ENCODE measurements at places on chromosomes 6 and 20.

- no peak for DNase-seq
These were observed 21.7 kb downstream of the COL20A1 start for GRCh38 chr20:63314566-63315239.

DNA sequence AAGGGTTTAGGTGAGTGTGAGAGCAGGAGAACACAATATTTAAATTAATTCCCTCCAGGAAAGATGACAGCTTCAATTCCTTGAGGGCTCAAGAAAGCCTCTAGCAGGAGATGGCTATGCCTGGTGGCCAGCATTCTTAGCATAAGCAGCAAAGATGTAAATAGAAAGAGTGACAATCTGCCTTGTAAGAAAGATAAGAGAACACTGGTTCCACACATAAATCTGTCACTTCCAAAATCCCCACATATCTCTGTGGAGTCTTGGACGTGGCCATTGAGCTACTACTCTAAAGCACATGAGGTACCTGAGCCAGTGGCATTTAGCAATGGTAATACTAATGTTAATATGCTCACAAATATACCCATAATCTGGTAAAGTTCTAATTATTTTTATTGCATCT is 29.2 kb downstream of the DEFB114 start:
- no peak for DNase-seq

DNA sequence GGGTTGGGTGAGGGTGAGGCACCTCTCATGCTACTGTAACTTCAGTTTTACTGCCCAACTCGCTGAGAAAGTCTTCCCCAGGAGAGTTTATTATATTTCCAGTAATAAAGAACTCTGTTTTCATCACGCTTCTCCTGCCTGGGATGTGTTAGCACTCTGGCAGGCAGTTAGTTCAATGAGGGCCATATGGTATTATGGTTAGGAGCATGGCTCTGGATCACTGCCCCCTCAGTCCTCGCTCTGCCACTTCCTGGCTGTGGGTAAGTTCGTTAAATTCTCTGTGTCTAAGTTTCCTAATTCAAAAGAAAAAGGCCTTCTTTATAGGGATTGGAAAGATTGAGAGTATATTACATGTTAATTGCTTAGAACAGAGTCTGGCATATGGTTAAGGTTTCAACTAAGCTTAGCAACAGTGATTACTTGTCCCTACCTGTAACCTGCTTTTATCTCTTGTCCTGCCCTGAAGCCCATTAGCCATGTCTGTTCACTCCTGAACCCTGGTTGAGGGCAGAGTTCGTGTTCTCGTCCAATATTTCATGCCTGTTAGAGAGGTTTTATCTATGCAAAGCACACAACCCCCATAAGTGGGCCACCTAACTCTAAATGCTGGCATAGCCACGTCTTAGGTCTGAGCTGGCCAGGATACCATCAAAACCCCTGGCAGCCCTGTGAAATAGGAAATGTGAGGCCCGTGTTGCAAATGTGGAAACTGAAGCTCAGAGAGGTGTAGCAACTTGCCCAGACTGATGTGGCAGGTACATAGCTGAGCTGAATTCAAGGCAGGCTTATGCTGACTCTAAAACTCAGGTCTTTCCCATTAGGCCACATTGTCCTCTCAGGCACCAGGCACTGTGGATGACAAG is 342.5 kb upstream of the JARID2 start:
- DNase-seq: no peak

- peak; percentile 21 for DNase-seq
These were observed 13.7 kb upstream of the CDC5L start for GRCh38 chr6:44373787-44374186.

DNA sequence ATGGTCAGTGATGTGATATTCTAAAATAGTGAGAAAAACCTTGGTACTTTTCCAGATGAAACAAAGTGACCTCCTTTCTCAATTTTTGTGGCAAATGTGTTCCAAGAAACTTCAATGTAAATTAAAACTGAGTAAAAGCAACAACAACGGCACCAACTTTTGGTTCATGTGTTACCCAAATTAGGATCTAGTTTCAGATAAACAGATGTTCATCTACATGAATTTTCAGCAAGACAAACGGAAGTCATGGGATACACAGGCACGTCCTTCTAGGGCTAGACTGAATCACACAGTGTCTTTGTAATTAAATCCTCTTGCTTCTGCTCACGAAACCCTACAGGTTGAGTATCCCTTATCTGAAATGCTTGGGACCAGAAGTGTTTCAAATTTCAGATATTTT is 915.2 kb downstream of the TFAP2A start:
- DNase-seq: no peak

- no peak for DNase-seq
These were observed 74.6 kb downstream of the SAMD3 start for GRCh38 chr6:130148181-130148580.

- no peak for DNase-seq
These were observed 20.9 kb downstream of the PKIG start for GRCh38 chr20:44603327-44603726.

GRCh38 chr20:47350181-47350550 is 6.3 kb downstream of the ZMYND8 start:
- no peak for DNase-seq

DNA sequence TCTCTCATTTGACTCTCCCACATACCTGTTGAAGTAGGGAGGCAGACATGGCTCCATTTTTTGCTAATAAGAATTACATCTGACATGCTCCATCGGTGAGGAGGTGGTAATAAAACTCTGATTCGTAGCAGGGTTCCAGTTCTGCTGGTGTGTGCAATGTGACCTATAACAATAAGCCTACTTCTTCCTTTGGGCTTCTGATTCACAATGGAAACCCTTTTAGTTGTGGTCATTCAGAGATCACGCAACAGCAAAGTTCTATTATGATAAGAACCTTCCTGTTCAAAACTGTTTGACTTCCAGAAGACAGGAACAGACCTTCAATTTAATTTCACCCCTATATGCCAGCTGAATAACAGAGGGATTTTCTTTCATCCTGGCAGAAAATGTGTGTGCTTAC is 31.4 kb upstream of the GSTA4 start:
- no peak for DNase-seq

DNA sequence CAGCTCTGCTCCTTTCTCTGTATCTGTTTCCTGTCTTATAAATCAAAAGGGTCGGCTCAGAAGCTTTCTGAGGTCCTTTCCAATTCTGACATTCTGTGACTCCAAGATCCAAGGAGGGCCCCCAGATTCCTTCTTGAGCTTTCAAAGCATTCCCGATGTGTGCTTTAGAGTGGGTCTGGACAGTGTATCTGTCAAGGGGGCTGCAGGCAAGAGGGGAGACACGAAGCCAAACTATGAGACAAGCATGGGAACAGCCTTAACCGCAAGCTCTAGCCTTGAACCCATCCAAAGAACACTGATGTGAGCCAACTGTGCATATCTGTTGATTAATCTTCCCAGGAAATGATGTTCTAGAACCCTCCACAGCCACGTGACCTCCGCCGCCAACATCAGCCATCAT is 73.8 kb downstream of the TSHZ2 start:
- no peak for DNase-seq

DNA sequence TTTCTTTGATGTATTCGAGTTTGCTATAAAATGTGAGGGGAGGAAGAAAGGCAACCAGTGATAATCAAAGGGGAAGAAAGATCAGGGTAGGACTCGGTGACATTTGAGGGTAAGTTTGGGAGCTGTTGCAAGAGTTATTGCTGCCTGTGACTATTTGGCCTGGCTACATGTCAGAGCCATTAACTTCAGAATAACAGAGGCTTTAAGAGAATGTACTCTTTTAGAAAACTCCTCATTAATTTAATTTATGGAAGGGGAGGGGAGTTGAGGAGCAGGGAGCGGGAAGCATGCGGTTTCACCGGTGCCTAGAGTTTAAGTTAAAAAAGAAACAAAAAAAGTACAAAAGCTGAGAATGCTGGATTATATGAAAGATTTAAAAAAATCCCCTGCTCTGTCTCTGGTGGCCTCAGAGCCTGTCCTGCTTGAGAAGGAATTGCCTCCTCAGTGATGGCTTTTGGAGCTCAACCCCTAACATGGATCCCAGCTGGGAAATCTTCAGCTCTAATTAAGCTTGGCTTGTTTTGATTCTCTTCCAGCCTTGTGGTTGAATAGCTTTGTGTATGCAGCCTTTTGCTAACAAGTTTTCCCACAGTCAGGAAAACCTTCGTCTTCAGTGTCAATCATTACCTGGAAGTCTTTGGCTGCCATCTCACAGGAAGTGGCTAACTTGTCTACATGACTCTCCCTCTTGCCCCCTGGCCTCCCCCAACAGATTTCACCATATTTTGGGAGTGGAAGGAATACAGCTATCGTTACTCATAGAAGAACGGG is 238.2 kb downstream of the SOX4 start:
- DNase-seq: peak; percentile 80

DNA sequence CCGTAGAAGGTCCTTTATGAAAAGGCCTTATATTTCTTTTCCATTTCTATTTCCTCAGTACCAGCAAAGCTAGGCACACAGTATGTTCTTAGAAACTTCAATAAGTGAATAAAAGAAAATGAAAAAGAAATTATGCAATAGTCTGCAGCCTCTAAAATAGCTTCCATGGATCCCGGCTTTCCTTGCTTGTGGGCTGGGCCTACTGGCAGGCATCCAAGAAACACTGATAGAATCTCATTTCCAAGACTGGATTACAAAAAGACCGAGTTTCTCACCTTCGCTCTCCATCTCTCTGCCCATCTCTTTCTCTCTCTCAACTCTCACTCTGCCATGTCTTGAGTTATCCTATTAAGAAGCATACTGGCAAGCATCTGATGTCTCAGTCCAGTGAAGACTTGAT is 187.5 kb upstream of the FKBP1C start:
- DNase-seq: no peak

GRCh38 chr6:34358389-34358905 is 34.0 kb downstream of the NUDT3 start:
- DNase-seq: peak; percentile 65

- no peak for DNase-seq
These were observed 1187.5 kb downstream of the HACE1 start for GRCh38 chr6:103672169-103672568.

GRCh38 chr20:4071178-4071693 is 55.9 kb upstream of the RNF24 start:
- DNase-seq: no peak

DNA sequence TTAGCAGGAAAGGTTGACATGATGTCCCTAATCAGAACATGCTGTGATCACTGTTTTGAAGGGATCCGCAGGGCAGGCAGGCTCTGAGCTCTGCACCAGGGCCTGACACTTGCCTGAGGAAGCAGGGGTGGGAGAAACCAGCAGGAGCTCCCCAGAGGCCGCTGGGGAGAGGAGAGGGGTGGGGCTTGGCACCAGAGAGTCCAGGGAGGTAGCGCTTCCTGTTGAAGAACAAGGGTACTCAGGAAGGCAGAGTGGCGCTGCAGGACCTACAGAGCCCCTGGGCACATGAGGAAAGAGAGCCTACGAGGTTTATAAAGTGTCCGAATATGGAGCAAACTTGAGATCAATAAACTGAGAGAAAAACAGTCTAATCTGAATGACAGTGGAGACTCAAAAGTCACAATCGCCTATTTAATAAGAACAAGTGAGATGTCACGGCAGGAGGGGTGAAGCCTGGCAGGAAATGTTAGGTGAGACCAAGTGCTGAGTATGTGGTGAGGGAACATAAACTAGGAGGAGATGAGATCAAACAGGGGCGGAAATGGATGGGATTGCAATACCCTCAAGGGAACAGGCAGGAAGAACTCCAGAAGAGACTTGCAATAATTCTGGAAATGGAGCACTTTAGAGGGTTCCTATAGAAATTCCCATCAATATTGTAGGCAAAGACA is 5.8 kb upstream of the TBXT start:
- peak; percentile 70 for DNase-seq

DNA sequence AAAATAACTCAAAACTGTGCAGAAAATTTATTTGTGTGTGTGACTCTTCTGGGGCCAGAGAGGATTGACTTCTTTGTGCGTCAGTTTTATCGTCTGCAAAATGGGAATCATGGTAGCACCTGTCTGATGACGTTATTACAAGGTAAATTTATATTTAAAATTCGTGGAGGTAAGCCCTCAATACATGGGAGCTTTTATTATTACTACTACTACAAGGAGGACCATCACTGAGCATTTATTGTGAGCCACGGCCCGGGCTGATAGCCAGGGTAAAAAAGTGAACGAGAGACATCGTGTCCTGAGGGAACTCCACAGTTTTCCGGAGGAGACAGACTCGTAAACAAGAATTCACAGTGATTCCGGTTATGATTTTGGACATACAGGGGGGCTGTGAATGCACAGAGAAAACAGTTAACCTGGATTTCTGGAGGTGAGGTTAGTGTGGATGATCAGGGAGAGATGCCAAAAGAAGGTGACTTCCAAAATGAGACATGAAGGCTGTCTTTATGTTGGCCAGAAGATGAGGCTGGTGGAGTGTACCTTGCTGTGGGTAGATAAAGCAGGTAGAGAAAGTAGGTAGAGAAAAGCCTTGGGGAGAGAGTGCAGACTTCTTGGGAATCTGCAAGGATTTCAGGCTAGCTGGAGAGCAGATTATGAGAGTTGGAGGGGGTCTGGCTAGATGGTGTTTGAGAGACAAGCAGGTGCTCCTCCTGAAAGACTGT is 10.6 kb upstream of the SERINC3 start:
- DNase-seq: no peak

GRCh38 chr6:16595514-16596120 is 165.6 kb downstream of the ATXN1 start:
- DNase-seq: no peak
